ENCODE measurements at places on chromosomes 7 and 10.

- no peak for DNase-seq
Measured at GRCh38 chr10:45429790-45430189, 55.8 kb downstream of the ALOX5 start.

DNA sequence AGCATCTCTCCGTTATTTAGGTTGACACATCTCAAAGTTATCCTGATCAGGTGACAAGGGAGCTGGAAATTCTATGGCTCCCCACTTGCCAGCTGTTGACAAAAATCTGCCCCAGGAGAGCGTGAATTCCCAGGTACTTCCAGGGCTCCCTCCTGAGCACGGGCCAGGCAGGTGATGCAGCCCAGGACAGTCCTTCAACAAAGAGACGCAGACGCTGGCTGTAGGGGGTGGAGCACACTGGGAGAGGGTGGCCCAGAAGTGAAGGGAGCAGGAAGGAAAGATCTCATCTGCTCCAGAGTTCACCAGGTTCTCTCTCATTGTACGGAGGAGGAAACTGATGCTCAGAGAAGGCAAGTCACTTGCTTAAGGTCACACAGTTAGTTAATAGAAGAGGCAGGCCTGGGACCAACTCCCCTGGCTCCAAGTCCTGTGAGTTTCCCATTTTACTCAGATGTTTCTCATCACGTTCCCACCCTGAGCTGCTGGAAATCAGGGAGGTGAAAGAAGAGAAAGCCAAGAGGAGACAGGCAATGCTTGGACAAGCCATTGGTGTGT lies 41.0 kb upstream of the CHST3 start:
- DNase-seq = no peak

DNA sequence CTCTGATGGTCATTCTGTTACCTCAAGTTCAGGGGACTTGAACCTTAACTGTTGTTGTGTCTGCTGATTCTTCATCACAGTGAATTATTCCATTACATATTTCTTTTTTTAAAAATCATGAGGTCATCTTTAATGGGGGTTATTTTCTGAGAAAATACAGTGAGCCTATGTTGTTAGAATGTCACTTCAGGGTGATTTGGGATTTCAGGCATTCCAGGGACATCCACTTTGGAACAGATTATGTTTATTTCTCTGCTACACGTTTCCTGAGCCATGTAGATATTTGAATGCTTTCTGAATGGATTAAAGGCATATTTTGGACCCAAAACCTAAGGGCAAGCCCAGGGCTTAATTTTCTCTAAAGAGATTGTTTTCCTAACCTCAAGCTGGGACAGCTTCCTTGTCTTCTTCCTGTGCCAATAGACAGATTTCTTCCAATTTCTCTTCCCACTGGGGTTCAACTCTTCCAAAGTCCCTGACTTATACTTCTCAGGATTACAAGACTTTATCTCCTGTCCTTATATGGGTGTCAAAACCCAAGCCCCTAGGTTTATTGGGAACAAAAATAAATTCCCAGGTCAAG lies 271.7 kb downstream of the ARHGAP12 start:
- DNase-seq = no peak

- no peak for DNase-seq
Measured at GRCh38 chr7:158616050-158616449, 28.4 kb upstream of the PTPRN2 start.

DNA sequence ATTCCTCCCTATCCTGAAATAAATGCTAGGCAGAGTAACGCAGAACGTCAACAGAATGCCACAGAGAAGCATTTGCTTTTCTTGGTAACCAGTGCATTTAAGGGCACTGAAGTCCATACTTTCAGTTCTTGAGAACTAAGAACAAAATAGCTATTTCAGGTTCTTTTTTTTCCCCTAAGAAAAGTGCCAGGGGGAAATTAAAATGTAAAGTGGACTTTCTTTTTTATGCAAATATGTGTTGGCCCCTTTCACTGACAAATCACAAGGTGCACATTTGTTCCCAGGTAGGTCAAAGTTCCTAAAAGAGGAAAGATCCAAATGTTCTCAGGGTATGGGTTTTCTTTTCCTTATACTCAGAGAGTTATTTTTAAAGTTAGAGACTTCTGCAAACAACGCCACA lies 151.5 kb downstream of the HPSE2 start:
- no peak for DNase-seq

GRCh38 chr7:153400735-153401593 lies 641.4 kb downstream of the ACTR3B start:
- DNase-seq = no peak

DNA sequence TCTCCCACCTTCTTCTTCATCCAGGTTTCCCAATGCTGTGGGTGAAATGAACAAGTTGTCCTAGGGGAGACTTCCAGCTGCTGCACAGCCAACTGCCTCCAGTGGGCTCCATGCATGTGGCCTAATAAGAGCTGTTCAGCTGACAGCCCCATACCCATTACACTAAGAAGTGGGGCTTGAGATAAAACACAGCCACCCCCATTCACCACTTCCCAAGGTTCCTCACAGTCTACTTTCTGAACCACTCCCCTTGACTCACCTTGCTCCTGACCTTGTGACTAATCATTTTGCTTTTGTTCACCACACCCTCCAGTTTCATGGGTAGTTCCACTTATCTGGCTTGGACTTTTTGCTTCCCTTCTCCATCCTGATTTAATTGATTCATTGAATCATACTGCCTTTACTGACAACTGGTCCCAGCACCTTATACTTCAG lies 119.3 kb downstream of the CABCOCO1 start:
- DNase-seq = no peak

DNA sequence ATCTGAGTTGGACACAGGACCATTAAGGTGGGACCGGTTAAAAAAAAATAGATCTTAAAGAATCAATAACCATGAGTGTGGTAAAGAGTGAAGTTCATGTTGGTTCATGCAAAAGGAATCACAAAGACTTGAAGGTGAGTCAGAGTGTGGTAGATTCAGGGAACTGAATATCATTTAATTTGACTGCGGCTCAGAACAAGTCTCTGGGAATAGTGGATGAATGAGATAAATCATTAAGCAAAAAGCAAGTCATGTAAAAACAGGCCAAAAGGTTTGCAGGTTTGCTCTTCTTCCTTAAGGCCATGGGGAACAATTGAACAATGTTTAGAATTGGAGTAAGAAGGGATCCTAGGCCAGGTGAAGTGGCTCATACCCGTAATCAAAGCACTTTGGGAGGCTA lies 385.8 kb downstream of the ETV1 start:
- DNase-seq = no peak

GRCh38 chr10:115974351-115974750 lies 298.7 kb downstream of the GFRA1 start:
- DNase-seq = no peak

DNA sequence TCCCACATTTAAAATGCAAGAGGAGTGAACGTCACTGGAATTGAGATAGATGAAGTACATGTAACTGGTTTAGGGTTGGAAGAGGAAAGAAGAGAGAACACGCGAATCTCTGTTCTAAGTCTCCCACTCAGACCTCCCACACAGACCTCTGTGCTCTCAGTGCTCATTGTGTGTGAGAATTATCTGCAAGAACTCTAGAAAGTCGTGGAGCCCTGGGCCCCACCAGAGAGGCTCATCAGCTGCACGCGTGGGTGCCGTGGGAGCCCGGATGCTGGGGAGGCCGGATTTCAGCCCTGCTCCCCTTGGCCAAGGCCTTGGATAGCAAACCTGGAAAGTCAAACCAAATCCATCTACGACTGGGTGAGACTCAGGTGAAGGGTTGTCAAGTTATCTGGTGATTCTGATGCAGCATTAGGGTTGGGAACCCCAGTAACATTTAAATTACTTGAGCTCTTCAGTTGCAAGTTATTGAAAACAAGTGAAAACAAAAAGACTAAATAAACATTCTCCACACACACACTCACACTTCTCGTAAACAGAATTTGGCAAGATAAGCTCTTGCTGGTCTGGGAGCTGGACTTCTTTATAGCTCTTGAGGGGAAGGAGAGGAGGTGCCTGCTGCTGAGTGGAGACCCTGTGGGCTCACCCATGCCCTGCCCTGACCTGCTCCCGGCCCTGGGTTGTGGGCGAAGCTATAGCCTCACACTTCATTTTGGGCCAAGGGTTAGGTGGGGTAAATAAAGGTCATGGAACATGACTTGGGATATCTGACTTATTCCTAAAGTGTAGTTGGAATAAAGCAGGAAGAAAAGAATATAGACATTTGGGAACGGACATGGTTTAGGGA lies 250.3 kb downstream of the ADARB2 start:
- no peak for DNase-seq

DNA sequence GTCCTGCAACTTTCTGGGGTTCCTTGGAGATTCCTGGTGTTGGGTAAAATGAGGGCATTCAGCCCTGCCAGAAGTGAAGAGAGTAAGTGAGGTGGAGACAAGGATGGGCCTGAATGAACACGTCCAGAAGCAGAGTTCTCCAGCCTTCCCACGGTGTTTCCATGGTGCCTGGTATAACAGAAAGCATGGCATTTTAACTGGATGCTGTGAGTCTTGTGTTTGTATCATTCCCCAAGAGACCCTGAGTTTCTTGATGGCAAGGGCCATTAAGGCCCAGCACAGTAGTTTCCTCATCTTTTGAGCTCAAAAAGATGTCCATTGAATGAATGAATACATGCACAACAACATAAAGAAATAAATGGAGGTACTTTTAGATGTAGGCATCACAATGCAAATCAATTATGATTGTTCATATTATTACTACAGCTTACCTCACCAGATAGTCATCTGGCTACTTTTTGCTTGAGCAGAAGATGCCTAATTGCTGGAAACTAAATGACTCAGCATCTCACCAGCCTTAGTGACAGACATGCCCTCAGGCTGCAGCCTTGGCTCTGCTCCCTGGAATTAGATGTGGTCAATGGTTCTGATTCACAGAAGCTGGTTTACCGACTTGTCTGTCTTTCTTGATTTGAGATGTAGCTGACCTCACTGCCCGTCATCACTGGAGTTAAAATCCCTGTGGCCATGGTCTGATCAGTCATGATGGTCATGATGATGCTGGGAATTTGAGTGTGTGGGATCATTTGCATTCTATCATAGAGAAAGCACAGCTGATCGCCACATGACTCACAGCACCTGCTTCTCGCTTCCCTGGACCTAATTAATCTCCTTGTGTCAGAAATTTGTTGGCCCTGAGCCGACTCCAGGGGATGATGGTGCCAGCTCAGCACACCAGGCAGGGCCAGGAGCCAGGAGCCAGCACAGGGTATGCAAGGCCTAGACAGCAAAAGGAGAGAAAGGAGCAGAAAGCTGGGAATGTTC lies 83.9 kb downstream of the CXCL12 start:
- DNase-seq = peak; percentile 97

GRCh38 chr10:88472540-88472939 lies 110.6 kb downstream of the RNLS start:
- DNase-seq = no peak

GRCh38 chr10:87786421-87786820 lies 31.6 kb downstream of the ATAD1 start:
- DNase-seq = no peak

DNA sequence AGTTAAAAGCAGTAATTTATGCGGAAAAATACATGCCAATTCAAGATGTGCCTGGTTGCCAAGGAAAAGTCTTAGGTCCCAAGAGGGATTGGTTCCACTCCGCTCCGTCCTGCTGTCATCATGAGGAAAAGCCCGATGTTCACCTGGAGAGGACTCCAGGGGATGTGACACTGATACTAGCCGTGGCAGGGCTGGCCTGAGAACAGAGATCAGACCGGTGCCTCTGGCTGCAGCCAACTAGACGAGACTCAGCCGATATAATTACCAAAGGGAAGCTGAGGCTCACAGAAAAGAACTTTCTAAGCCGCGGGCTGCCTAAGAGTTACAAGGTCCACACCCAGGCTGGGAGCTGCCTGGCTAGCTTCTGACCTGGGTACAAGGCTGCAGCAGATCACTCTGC lies 81.3 kb upstream of the UNC5B start:
- DNase-seq = no peak

DNA sequence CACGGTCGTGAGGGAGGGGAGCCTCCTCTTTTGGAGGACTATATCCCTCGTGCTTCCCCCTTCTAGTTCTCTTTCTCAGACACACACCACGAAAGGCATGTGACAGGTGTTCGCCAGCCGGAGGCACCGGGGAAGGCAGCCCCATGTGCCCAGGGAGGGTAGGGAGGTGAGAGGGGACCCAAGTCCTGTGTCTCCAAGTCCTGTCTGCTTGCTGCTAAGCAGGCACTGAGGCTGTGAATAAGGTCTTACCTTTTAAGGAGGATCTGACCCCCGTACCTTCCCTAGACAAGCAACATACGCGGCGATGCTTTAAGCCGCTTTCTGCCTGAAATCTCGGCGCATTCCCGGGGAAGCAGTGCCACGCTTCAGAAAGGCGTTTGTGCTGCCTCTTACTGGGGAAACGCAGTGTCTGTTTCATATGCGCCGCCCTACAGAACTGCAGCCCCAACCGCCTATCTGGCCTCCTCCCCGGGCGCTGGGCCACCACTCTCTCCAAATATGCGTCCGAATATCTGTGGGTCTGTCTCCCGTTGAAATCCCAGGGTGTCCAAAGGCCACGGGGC lies 770 bp downstream of the PLXNA4 start:
- DNase-seq = peak; percentile 80

- peak; percentile 66 for DNase-seq
Measured at GRCh38 chr10:86945361-86946212, 11.8 kb downstream of the MMRN2 start.

DNA sequence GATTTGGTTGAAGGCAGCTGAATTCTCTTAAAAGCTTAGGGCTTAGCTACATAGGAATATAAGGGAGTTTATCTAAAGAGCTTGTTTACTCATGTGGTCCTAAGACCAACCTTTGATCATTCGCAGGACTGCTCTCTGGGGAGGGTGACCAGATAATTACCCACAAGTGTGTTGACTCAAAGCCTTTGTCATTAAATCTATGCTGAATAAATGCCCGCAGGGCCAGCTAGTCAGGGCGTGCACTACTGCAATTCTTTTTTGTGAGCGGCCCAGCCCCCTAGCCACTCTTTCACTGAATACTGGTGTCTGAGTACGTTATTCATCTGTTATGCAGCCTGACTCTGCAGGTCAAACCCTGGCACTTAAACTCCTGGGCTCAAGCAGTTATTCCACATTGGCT lies 69.6 kb downstream of the AKAP9 start:
- no peak for DNase-seq

DNA sequence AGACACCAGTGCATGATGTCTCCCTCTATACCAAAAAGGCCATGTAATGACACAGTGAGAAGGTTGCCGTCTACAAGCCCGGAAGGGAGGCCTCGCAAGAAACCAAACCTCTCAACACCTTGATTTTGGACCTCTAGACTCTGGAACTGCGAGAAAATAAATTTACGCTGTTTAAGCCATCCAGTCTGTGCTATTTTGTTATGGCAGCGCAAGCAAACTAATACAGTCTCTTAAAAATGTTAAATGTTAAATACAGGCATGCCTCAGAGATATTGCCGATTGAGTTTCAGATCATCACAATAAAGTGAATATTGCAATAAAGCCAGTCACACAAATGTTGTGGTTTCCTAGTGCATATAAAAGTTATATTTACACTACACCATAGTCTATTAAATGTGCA lies 5.0 kb upstream of the MINDY3 start:
- DNase-seq = no peak

All from AG08395 (cell line).